LoVo (cell line): ENCODE measurements at places on chromosomes 6 and 20.

DNA sequence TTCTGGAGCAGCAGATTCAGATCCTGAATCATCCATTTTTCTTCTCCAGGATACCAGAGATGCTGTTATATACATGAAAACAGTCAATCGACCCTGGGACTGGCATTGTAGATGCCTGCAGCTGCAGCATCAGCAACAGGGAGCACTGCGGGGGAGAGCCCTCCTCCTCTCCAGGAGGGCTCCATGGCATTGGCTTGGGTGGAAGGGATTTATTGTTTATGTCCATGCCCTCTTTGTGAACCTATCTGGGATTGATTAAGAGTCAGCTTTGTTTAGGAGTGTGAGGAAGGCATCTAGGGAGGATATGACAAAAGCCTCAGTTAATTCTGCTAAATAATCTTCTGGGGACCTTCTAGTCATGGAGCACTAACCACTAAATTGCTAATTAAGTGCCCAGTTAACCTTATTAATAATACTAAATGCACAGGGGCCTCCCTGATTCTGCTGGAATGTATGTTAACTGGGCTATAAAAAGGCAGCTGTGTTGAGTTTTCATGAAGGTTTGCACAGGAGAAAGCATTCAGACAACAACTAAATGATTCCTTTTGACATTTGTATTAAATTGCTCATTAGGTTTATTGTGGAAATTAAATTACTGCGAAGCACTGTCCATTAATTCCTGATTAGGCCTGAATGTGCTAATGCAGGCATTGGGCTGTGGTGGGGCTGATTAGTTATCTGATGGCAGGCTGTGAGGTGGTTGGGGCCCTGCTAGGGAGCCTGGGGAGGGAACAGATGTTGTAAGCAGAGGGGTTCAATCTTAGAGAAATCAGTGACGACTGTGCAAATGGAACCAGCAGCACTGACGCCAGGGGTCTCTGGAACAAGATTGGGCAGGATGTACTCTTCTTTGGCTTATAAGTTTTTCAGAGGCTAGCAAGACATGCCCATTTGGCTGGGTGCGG, 57.6 kb downstream of the IMPG1 start:
- no peak for DNase-seq

- no peak for DNase-seq
These were observed 32.3 kb upstream of the SLC23A2 start for GRCh38 chr20:5033566-5033965.

DNA sequence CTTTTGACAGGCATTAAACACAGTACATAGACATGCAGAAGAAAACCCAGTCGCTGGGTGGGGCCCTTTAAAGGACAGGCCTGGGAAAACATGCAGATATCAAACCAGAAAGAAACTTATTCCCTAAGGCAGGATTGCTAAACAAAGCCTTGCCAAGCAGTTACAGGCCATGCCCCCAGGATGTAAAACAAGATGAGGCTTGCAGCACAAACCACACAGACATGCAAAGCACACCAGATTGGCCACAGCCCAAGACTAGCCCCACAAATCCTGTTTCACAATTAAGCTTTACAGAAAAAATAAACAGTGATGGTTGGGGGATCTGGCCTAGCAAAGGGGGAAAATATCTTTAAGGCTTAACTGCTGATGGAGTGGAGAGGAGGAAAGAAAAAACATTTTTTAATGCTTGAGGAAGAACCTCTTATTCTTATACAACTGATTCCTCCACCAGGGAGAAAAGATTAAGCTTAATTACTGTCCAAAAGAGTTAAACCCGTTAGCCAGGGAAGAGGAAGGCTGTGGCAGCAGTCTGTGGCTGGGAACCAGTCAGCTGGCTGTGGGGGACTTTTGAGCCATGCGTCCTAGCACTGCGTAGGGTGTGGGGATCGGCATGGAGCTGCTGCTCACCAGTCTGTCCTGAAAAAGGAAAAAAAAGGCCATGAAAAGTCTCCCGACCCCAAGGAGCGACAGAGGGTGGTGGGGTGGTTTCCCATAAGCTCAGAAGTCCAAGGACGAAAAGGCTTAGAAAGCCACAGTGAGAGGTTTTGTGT, 28.4 kb downstream of the COL19A1 start:
- no peak for DNase-seq

DNA sequence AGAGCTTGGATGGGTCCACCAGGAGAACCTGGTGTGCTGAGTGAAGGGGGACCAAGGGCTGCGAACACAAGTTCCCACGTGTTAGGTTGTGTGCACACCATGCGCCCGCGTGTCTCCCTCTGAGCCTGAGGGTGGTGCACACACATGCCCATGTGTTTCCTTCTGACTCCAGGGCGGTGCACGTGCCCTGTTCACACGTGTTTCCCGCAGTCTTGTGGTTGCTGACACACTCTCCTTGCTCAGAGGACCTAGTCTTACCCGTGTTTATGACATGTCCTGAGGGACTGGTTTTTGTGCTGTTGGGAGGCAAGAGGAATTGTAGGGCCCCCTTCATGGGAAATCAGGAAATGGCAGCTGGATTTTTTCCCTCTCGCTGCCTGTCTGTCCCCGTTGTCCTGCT, 36.3 kb upstream of the PCMTD2 start:
- no peak for DNase-seq

- no peak for DNase-seq
These were observed 42.3 kb downstream of the ANKEF1 start for GRCh38 chr20:10077081-10077471.
